ENCODE measurements at places on chromosomes 2 and 18.

GRCh38 chr18:22524783-22525182 is 107.1 kb upstream of the CTAGE1 start:
- no peak for DNase-seq

DNA sequence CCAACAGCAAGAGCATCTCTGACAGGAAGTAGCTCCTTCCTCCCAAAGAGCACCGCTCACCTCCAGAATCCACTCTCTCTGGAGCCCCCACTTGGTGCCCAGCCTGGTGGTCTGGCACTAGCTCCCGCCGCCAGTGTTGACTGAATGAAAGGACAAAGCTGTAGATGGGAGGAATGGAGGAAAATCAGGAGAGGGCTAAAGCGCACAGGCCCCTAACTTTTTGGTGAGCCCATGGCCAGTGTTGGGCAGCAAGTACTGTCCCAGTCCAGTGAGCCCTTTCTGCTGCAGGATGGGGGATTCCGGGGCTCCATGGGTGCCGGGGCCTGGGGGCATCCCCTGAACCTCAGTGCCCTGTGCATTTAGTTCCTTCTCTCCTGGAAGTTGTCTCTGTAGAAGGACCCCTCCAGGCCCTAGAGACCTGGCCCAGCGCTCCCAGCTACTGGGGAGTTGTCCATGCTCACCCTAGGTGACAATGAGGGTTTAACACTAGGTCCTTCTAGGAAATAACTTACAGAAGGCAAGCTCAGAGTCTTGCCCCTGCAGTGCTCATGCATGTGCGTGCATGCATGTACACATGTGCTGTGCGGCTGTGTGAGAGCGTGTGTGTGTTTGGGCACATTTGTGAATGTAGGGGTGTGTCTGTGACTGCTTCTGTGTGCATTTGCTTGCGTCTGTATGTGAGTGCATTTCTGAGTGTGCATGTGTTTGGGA is 33.6 kb downstream of the GLI2 start:
- no peak for DNase-seq

DNA sequence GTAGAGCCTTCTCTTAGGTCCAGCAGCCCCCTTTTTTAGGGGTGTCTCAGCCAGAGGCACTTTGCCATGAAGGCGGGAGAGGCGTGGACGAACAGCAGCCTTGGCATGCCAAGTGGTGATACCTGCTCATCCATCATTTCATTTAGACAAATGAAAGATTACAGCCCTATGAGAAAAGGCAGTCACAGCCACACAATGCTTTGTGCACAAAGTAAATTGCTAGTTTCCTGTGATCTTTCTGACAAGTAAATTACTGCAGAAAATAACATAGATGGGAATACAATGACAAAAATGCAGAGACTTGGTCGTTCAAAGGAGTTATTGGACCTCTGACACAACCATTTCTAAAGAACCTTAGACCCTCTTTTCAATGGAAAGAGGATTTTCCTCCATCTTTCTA is 94.9 kb downstream of the RND3 start:
- DNase-seq, result no peak

DNA sequence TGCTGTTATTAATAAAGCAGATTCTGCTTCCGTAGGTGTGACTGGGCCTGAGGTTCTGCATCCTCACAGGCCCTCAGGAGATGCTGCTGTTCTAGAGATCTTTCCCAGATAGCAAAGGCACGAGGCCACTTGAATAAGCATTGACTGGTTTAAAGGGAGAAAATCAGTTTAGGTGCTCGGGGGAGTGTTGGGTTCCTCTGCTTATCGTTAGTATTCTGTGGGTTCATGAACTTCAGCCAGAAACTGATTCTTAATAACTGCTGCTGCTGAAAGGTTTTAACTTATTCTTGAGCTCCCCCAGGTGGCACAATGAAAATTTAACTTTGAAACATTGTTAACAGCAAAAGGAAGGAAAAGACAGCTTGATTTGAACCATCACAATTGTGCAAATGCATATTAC is 56.9 kb downstream of the ITGA6 start:
- DNase-seq, result no peak

DNA sequence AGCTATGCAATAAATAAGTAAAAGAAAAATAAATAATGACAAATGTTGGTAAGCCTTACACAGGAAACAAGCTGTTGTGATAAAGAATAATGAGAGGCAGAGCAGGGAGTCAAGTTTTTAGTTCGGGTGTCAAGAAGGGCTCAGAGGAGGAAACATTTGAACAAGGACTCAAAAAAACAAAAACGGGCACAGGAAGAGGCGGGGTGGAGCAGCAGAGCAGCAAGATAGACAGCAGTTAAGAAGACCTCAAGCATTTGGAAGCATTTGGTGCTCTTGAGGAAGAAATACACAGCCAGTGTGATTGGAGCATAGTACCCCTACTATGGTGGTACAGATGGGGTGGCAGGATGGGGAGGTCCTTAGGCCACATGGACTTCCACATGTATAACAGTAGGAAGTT is 2.8 kb downstream of the TMEM169 start:
- DNase-seq, result peak; percentile 30

GRCh38 chr2:231280846-231281245 is 82.4 kb downstream of the ARMC9 start:
- DNase-seq, result no peak

GRCh38 chr2:18398833-18399232 is 161.6 kb downstream of the RDH14 start:
- no peak for DNase-seq

DNA sequence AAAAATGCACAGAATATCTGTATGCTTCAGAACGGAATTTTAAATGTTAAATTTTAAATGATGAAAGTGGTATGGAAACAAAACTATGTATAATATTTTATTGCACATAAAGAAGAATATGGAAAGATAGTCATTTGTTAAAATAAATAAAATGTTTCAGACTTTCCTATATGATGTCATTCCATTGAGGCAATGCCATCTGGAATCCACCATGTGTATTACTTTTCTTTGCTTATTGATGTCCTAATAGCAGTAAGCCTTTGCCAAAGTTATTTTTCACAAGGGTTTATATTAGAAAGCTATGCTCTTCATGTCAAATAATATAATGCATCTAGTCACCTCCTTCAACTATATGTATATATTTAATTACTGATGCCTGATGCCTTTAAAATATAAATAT is 601.6 kb upstream of the PKDCC start:
- DNase-seq, result no peak

DNA sequence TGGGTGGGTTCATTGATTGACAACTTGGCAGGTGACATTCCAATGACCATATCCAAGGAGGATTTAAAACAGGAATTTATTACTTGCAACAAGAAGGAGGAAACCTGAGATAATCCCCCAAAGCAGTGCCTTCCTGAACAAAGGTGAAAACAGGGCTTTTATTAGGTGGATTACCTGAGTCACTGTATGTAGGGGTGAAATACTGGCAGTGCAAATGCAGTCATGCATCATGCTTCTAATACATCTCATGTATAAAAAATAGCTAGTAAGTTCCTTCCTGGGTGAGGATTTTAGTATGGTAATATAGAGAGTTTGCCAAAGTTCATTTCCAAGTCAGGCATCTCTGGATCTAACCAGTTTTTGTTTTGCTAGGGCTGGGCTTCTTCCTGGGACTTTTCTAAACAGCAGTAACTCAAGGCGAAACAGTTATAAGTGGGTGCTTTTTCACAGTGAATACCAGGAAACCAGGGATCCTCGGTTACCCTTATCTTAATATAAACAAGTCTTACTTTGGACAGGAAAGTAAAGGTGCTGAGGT is 583.4 kb upstream of the LRRTM1 start:
- DNase-seq, result no peak

DNA sequence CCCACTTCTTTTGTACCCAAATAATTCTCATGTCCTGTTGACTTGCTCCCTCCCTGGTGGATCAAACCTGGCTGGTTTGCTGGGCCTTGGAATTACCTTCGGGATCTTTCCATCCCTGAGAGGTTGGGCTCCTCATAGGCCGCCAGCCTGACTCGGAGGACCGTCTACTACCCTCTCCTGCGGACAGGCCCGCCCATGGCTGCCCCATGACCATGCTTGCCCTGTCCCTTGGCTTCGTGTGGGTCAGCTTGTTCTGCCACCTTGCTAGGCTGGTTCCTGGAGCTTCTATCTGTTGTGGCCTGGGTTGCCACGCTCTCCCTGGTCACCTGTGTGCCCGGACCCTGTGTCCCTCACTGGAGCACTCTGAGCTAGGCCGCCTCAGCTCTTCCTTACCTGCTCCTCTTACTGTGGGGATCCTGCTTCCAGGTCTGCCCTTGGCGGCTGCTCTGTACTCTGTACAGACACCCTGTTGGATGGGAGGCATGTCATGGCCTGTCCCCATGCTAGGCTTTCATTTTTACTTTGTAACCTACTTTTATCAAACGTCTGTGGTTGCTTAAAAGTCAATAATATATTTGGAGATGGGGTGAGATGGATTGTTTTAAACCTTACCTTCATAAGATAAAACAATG is 29.7 kb upstream of the FHL2 start:
- no peak for DNase-seq

- no peak for DNase-seq
These were observed 56.2 kb downstream of the BCL2L11 start for GRCh38 chr2:111176867-111177266.

- DNase-seq, result no peak
These were observed 260.8 kb downstream of the SETBP1 start for GRCh38 chr18:44941516-44941915.

GRCh38 chr2:237860273-237860935 is 981 bp downstream of the RAMP1 start:
- DNase-seq, result no peak

DNA sequence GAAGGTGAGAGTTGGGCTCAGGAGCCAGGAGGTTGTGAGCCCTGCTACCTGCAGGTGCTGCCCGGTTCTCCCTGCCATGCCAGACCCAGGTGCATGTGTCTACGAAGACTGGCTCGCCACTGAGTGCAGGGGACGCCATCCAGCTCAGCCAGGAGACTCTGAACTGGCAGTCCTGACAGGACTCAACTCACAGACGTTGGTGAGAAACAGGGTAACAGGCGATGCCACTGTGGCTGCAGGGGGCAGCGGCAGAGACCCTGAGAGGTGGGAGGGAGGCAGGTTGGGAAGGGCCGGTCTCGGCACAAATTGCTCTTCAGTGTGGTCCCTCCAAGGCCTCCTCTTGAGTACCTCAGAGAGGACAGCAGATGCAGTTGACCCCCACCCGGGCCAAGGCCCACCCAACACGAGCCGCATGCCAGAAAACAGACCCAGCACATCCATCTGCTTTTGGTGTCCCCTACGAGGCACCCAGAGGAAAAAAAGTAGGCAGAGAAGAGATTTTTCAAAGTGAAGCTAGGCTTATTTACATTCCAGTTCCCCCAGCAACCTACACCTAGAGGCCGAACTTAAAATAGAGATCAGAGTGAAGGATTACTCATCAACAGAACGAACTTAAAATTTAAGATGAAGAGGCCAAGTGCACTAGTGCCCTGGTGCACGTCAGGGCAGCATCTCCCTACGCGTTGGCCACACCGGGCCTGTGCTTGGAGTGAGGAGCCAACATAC is 184.8 kb downstream of the SEPTIN10 start:
- no peak for DNase-seq

DNA sequence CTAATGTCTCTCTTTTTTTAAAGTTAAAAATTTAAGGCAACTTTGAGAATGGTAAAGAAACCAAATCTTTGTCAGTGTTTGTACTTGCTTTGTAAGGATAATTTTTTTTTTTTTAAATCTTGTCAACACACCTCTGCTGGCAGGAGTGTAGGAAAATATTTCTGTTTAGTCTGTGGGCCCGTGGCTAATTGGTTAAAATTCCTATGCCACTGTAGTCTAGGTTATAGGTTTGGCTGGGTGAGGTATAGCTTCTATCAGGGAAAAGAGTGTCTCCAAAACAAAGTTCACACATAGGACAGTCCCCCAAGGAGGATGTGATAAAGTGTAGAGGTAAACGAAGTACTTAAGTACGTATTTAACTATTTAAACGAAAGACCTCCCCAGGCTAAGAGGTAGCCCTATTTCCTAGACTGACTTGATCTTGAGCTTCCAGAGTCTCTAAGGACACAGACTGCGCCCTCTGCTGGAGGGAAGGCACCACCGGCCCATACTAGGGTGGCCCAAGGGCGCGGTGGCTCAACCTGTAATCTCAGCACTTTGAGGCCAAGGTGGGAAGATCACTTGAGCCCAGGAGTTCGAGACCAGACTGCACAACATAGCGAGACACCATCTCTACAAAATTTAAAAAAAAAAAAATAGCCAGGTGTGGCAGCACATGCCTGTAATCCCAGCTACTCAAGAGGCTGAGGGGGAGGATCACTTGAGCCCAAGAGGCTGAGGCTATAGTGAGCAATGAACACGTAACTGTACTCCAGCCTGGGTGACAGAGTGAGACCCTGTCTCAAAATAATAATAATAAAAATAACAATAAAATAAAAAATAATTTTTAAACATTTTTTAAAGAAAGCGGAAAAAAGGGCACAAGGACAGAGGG is 8.9 kb downstream of the TEX44 start:
- peak; percentile 77 for DNase-seq

DNA sequence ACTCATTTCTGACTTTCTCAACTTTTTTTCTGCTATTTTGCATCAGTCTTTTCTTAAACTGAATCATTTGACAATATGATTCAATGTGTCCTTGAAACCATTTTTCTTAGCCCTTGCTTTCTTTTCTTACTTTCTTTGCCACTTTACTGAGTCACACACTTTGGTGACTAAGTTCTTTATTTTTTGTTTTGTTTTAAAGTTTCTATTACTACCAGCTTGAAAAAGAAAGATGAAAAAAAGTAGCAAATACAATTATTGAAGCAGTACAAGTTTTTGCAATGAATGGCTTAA is 116.5 kb downstream of the DOCK10 start:
- DNase-seq, result no peak

GRCh38 chr18:7735626-7736175 is 168.6 kb downstream of the PTPRM start:
- DNase-seq, result no peak

DNA sequence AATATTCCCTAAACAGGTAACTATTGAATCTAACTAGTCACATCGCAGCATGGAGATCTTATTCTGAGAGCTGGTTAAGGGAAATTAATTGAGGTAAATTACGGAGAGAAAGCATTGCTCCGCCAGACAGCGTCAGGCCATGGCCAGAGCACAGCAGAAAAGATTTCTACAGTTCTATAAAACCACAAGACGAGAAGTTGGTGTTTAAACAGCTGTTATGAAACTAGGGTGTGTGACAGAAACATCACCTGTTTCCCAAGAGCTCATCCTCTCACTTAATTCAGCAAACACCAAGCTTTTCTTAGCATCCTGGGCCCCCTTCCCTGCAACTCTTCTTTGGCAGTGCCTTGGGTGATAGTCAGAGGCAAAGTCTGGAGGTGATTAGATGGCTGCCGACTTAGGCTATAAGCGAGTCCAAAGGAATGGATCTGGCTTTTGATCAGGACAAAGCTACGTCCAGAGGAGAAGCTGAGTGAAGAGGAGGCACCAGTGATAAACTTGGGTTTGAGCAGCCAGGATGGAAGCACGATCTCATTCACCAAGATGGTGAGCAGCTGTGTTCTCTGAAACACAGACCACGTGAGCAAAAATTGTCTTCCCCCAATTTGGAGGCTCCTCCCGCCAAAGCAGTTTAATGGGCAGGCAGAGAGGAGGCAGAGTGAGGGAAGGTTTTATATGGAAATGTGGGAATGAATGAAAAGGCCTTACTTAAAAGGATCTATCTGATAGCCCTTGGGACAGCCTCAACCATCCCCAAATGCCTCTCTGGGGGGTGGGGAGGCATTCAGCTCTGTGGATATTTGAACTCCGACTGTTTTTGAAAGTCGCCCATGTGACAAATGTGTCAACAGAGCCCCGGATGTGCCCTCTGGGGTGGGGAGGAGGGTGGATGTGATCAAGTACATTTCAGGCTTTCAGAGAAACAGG is 57.8 kb downstream of the PKDCC start:
- no peak for DNase-seq

- DNase-seq, result no peak
These were observed 34.2 kb upstream of the MLPH start for GRCh38 chr2:237452861-237453260.

- no peak for DNase-seq
These were observed 22.4 kb upstream of the SLC1A4 start for GRCh38 chr2:64966839-64967238.

All from retina (tissue), 1 donor.